Activated CD4-positive, CD25-positive, alpha-beta regulatory T cell (primary cell): ENCODE measurements at places on chromosomes 5 and 9.

DNA sequence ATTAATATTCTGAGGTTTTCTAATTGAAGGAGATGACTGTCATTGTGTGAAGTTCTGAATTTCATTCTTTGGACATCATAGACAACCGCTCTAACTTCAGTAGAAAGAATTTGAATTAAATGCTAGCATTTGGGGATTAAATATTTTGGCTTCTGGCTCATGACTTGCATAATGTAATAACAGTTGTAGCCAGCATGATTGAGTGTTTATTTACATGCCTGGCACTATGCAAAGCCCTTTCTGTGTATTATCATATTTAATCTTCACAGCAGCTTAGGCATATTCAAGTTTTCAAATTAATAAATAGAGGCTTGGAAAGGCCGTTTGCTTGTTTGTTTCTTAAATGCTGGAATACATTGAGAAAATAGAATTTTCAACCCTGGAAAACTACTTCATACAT lies 19.6 kb upstream of the HTR1A start:
- DNase-seq = no peak

DNA sequence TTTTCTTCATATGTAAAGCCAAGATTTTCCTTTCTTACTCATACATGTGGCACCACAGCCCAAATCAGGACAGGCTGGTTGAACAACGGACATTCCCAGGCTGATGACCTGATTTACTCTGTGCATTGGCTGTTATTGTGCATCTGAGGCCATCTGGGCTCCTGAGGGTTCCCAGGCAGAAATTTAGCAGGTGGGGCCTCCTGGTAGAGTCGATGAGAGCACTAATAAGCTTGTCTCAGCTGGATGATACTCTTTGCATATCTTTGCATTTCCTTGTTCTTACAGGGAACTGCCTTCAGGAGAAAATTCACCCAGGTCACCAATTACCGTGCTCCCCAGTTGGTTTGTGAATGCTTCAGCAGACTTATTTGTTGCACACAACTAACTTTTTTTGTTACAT lies 605.1 kb downstream of the ELAVL2 start:
- no peak for DNase-seq

GRCh38 chr5:99004960-99005359 lies 76.2 kb upstream of the CHD1 start:
- DNase-seq = no peak

- DNase-seq = no peak
Measured at GRCh38 chr9:128683340-128684064, 5.5 kb upstream of the SET start.

DNA sequence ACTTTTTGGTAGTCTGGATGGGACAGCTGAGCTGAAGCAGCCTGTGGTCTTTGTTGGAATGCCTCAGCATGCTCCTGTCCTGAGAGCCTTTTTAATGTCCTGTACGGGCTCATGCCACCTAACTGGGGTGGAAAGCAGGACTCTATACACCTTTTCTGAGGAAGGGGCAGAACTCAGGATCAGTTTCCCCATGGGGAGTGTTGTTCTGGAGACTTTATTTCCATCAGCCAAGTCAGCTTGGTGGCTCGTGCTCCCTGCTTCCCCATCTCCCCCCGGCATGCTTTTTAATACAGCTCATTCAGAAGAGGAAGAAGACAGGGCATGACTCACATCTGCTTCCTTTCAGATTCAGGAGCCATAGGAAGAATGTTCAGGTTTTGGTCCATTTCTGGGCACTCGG lies 5.1 kb upstream of the SEPTIN8 start:
- no peak for DNase-seq

- no peak for DNase-seq
Measured at GRCh38 chr5:132673939-132674630, at the start of gene IL4. Gene IL4, plus strand, starts transcription at chr5:132673989. Its CDS starts 62 bp downstream, at chr5:132674051.

DNA sequence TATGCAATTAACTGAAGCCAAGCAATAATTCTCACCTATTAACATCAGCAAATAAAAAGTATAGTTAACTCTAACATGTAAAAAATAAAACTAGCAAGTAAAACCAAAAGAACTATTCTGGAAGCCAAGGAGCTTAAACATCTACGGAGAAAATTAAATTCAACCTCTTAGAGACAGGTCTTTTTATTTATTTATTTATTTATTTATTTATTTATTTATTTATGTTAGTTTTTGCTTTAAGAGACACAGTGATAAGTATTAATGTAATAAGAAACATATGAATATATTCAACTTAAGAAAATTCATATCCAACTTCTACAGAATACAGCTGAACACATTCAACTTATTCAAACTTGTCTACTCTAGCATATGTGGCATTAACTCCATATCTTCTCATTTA lies 472.1 kb upstream of the IZUMO3 start:
- no peak for DNase-seq
